D341Med (cell line): ENCODE measurements at places on chromosomes 3 and 15.

- no peak for DNase-seq
These were observed 15.7 kb downstream of the GTPBP8 start for GRCh38 chr3:113006359-113007056.

DNA sequence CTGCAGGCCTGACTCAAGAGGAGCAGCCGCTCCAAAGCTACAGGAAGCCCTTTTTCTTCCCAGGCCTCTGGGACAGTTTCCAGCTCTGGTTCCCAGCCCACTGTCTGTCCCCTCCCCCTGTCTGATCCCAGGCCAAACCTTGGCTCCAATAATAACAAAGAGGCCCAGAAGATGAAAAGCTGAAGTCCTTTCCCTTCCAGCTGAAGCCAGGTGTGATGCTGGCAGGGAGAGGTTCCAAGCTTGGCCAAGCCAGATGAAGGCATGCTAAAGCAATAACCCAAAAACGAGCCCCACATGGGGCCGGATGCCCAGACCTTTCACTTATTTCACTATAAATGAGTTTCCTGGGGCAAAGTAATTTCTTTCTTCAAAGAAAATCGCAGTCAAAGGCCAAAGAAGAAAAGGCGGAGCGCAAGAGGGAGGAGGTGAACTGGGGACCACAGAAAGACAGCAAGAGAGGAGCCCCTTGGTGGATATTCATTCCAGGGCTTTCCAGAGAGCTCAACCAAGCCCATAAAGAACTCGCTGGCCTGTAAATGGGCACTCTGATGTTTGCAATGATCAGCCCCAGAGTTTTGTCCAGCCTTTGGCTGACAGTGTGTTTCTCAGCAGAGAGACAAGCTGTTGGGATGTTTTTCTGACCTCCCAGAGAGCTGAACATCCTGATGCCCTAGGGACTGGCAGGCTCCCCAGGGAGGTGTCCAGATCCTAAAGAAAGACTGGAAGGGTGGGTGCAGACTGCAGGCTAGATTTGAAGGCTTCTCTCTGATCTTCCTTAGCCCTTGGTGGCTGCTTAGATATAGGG lies 157.6 kb downstream of the UACA start:
- DNase-seq: no peak

DNA sequence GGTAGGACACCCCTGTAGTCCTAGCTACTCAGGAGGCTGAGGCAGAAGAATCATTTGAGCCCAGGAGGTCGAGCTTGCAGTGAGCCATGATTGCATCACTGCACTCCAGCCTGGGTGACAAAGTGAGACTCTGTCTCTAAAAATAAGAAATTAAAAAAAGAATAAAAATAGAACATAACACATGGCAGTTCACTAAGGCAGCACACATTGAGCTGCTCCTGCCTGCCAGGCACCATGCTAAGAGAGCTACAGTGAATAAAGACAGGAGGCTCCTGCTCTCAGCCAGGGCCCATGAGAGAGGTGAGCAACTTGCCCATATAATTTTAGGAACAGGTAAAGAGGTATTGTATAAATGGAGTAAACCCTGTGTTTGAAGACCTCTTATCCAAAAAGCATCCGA lies 54.3 kb downstream of the EBLN2 start:
- DNase-seq: no peak

DNA sequence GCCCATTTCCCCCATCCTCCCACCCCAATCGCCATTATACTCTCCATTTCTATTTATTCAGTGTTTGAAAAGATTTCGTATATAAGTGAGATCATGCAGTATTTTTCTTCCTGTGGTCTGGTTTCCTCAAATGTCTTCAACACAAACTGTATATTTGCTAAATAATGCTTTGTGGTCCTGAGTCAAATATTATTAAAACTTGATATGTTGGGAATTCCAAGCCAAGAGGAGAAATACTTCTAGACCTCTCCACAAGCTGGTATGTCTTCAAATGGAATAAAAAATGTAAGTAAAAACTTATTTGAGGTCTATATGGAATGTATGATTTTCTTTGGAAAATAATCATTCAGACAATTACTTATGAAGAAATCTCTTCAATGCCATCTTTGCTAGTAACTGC lies 122.5 kb upstream of the TSC22D2 start:
- no peak for DNase-seq

- no peak for DNase-seq
These were observed 34.3 kb upstream of the BSN start for GRCh38 chr3:49519916-49520385.

DNA sequence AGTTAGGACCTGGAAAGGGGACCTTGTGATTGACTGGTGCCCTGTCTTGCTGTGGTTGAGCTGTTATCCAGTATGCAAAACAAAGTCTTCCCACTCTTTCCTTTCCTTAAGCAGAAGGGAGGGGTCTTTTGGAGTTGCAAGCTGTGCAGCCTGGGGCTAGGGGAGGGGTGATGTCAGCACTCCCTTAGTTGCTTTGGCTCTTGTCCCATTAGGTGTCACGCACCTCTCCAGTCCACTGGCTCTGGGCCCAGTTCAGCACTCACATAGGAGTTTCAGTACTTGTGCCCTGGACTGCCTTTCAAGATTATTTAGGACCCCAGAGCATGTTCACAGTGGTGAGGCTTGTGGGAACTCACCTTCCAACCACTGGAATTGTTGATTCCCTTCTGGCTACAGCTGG lies 238.5 kb downstream of the DOCK3 start:
- no peak for DNase-seq

GRCh38 chr3:1139071-1139470 lies 46.2 kb downstream of the CNTN6 start:
- DNase-seq: no peak

DNA sequence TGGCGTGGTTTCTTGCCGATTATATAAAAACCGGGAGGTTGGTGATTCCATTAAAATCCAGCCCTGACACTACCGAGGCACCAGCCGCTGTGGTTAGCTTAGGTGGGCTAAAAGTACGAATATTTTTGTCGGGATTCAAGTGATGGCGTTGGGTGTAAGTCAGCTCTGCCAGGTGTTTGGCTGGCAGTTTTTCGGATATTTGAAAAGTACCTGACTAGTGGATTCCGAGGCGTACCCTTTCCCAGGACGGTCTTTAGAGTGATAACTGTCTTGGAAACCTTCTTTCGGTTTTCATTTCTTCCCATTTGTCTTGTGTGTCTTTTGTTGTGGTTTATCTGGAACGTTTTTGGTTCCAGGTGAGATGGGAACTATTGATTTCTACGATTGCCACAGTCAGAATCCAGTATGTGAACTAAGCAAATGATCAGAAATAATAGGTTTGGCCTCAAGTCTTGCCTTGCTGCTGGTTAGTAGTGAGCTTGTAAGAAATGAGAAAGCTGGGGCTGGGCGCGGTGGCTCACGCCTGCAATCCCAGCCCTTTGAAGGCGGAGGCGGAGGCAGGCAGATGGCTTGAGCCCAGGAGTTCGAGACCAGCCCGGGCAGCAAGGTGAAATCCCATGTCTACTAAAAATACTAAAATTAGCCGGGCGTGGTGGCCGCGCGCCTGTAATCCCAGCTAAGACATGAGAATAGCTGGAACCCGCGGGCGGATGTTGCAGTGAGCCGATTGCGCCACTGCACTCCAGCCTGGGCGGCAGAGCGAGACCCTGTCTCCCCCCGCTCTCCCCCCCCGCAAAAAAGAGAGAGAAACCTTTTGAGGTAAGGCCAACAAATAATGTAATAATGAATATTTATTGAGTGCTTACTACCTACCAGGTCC lies 1.4 kb downstream of the FYTTD1 start:
- DNase-seq: peak; percentile 36

DNA sequence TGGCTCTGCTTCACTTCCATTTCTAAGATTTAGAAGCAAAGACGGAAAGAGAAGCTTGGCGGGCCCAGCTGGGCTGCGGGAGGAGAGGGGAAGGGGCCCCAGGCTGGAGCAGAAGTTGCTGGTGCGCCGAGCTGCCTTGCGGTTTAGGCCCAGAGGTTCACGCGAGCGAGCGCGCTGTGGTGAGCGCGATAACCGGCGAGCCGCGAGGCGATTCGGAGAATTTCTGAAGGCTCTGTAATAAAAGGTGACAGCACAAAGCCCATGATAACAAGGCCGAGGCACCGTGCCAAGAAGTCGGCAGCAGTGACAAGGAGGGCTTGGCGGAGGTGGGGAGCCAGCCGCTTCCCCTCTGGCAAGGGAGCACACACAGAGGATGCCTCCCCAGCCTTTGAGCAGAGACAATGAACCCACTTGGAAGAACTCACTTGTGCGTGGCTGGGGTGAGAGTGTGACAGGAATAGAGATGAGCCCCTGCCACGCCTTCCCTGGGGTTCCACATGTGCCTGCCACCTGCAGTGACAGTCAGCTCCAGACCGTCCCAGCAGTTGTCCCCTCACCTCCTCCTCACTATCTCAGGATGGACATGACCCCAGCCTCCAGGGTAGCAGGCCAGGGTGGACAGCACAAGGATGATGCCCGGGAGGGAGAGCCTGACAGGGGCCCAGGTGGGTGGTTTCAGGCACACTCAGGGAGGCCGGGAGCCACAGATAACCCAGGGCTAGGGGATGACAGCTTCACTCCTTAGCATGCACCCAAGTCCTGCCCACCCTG lies 315.2 kb downstream of the UACA start:
- DNase-seq: no peak

GRCh38 chr3:120098710-120099109 lies 4.5 kb upstream of the GSK3B start:
- DNase-seq: no peak

- DNase-seq: no peak
These were observed 18.1 kb upstream of the DOCK3 start for GRCh38 chr3:50656417-50657195.

GRCh38 chr15:72195101-72195511 lies 2.5 kb downstream of the GRAMD2A start:
- DNase-seq: no peak

- peak; percentile 62 for DNase-seq
These were observed 44.8 kb upstream of the RNU6-1 start for GRCh38 chr15:67884514-67885174.

DNA sequence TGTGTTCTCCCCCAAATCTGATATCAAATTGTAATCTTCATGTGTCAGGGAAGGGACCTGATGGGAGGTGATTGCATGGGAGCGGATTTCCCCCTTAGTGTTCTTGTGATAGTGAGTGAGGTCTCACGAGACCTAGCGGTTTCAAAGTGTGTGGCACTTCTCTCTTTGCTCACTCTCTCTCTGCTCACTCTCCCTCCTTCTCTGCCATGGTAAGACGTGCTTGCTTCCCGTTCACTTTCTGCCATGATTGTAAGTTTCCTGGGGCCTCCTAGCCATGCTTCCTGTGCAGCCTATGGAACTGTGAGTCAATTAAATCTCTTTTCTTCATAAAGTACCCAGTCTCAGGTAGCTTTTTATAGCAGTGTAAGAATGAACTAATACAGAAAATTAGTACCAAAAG lies 30.6 kb upstream of the OR5H6 start:
- DNase-seq: no peak

- no peak for DNase-seq
These were observed 243.4 kb upstream of the ATP10A start for GRCh38 chr15:26106556-26106955.

DNA sequence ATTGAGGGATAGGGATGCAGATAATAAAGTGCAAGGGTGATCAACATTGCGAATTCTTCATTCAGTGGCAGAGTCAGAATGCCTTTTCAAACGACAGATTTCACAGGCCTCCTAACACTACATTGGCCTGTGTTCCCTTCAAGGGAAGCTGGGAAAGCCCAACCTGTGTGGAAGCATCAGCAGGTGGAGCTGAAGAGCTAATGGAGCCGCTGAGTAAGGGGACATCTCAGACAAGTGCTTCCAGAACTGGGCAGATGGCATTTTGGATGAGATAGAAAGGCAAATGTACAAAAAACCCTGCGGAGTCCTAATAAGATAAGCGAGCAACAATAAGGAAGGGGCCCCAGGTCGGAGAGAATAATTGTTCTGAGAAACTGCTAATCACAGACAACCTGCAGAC lies 8.5 kb upstream of the SLC24A5 start:
- peak; percentile 73 for DNase-seq

DNA sequence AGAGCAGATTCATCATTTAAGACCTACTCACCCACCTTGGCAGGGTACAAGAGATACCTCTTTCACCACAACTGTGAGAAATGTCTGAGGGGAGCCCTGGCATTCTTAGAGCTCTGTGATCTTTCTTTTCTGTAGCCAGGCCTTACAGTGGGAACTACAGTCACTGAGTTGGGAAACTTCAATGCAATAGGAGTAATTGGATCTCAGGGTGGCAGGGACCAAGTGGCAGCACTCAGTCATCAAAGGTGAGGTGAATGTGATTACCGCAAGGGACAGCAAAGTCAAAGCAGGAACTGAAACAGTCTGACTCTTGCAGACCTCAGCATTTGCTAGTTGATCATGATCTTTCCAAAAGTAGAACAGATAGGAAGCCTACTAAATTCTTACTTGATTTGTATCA lies 7.2 kb upstream of the MCF2L2 start:
- DNase-seq: no peak

DNA sequence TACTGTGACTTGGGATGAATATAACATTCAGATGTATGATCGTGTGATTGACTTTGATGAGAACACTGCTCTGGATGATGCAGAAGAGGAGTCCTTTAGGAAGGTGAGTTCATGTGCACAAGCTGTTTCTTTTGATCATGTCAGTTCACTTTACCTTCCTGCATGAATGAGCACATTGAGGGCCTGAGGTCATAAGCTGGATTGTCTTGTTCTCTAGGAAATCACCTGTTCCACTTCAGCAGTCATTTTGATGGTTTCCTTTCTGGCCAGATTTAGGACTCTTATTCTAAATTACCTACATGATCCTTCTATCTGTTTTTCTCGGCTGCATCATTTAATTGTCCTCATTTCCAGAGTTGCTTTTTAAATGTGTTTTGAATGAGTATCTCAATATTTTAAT lies 4.1 kb downstream of the RCN2 start:
- DNase-seq: no peak

- no peak for DNase-seq
These were observed 829 bp upstream of the SKIL start for GRCh38 chr3:170356596-170357175.

- DNase-seq: peak; percentile 57
These were observed 404.5 kb downstream of the PDCD6IP start for GRCh38 chr3:34202975-34203374.

- no peak for DNase-seq
These were observed 544.2 kb downstream of the FOXP1 start for GRCh38 chr3:71039332-71039731.

- DNase-seq: no peak
These were observed 44.9 kb upstream of the MANF start for GRCh38 chr3:51340013-51340829.

GRCh38 chr15:97995881-97996603 lies 35.5 kb downstream of the ARRDC4 start:
- no peak for DNase-seq

DNA sequence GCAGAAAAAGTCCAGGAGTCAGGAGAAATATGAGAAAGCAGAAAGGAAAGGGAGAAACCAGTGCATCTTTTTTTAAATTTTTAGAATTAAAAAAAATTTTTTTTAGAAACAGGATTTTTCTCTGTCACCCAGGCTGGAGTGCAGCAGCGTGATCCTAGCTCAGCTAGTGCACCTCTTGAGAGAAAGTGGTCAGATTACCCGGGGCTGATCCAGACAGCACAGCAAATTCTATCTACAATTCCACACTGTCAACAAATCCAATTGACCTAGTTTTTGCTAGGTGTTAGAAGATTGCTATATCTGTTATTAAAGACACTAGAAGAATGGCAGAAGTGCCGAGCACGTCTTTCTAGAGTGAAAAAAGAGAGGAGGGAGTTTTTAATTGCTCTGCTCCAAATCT lies 117.3 kb downstream of the RFTN1 start:
- no peak for DNase-seq
